ENCODE measurements at places on chromosomes 6 and 20.

- DNase-seq: no peak
Observed at GRCh38 chr6:75770844-75771243, 21.8 kb downstream of the MYO6 start.

DNA sequence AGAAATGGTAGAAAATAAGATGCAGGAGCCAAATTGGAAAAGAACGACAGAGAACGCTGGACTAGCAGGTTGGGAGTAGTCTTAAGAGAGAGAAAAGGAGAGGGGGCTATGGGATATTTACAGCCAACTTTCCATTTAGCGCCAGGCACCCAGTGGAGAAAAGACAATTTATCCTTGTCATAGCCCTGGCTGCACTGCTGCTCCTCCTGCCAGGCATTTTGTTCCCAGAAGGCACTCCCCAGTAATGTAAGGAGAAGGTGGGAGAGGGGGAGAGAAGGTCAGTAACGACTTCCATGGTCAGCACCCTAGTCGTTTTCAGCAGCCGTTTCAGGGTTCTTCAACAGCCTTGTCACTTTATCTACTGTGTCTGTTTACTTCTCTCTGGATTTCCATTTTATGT, 159.0 kb downstream of the TRMT11 start:
- DNase-seq: no peak

- DNase-seq: no peak
Observed at GRCh38 chr6:52157301-52157941, 28.8 kb upstream of the IL17A start.

DNA sequence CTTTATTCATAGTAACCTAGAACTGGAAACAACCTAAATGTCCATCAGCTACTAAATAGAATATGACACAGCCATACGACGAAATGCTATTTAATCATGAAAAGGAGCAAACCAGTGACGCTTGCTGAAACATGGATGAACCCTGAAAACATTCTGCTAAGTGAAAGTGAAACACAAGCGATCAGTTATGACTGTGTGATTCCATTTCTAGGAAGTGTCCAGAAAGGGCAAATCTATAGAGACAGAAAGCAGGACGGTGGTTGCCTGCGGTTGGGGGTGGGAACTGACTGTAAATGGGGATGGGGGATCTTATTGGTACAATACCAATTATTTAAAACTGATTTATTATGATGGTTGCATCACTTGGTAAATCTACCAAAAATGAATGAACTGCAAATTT, 126.8 kb downstream of the IPCEF1 start:
- DNase-seq: peak; percentile 32

DNA sequence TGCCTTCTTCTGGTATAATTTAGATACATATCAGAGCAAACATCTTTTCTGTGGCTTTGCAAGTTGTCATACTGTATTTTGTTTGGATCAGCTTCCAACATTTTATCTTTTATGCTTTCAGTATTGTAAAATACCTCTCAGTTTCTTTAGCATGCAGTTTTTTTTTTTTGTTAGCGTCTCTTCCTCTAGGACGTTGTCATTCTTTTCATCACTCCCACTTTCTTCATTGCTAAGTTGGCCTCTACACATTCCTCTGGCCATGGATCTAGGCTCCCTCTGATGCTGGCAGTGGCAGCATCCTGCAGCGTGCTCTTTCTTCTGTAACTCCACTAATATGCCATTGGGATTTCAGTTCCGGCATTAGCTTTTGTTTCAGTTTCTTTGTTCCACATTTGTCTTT, 21.7 kb downstream of the RPRD1B start:
- DNase-seq: no peak

DNA sequence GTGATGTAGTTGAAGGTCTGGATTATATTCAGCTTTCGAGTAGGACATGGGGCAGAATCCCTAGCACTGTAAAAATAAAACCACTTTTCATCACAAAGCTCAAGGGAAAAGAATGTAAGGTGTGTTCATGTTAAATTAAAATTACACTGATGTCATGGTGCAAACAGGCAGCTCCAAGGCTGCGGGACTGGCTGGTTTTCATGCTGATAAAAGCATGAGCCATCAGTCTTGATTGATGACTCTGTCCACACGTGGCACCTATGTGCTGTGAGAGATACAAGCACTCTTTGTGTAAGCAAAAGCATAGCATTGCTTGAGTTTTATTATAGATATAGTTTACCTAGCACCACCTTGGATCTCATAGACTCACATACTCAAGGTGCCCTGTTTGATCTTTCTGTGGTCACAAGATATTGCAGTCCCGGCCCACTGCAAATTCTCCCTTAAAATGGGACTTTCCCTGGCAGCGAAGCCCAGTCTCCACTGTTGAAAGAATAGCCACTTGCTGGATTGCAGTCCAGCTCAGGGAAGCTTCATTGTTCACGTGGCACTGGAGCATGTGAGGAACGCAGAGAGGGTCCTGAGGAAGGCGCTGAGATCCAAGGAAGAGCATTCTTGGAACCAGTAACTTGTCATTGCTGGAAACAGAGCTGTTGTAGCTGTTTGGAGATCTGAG, 90.6 kb downstream of the TIAM2 start:
- DNase-seq: no peak

DNA sequence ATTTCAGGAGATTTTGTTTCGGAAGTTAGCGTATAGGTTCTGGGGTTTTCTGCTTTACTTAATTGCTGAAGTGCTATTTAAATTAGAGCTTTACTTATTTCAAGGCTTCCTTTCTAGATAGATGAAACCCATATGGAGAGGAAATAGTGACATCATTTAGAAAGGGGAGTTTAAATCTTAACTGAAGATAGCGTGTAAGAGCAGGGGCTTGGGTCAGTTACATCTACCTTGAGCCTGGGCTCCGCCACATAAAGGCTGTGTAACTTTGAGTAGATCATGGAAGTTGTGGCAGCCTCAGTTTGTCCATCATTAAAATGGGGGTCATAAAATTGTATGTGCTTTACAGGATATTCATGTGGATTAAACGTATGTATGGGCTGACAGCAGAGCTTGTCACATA, 4.7 kb downstream of the CDS2 start:
- no peak for DNase-seq

GRCh38 chr20:21111416-21111815, 5.3 kb upstream of the LINC00237 start:
- no peak for DNase-seq

GRCh38 chr6:95501032-95501904, 76.1 kb upstream of the MANEA start:
- no peak for DNase-seq

- DNase-seq: no peak
Observed at GRCh38 chr6:158313989-158314388, 1.7 kb downstream of the TULP4 start.

DNA sequence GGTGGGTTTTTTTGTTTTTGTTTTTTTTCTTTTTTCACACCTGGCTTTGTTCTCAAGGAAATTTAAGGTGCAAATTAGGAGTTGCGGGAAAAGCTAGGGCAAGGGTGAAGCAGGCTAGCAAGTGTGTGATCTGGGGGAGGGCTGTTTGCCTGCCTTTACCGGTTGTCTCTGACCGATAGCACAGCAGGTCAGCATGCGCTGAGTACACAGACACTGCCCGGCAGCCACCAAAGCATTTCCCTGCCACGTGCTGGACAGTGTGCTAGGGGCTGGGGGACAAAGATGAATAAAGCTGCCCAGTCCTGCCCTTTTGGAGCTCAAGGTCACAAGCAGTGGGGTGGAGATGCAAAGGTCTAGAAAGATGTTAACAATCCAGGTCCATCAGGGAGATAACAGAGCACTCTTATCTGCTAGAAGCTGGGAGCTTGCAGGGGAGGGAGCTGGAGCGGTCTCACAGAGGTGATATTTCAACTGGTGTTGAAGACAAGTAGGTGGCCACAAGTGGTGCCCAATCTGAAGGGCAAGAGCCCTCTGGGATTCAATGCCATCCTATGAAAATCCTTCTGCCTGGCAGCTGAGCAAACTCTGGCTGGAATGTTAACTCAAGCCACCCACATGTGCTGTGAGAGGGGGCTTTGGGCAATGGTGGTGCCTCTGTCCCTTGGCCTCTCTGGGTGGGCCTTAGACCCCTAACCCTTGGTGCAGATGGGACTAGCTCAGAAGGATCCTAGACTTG, 24.5 kb downstream of the TTBK1 start:
- DNase-seq: no peak

DNA sequence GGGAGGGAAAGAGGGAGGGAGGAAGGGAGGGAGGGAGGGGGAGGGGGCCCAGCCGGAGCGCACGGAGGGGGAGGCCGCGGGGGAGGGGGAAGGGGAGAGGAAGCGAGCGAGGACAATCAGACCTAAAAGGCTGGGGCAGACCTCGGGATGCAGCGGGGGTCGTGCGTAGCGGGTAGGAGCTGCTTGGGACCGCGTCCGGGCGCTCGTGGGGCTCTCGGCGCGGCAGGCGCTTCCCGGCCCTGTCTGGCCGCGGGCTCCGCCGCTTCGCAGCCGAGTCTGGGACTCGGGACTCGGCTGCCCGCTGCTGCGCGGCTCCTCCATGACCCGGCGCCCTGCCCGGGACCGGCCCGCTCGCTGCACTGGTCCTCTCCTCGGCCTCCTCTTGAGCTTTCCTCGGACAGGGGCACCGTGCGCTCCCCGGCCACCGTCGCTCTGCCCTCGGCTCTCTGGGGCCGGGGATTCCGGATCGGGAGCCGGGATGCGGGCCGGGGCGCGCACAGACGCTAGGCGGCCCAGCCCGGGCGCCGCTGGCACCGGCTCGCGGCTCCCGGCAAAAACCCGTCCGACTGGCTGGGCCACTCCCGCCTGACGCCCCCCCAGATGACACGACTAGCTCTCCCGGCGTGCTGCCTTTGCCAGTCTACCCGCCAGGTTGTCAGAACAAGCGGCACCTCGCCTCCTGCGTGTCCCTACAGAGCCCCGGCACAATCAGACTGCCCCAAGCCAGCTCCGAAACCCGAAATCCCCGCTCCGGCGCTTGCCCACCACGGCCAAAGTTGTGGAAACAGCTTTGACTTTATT, 2.2 kb downstream of the TFAP2A start:
- no peak for DNase-seq

DNA sequence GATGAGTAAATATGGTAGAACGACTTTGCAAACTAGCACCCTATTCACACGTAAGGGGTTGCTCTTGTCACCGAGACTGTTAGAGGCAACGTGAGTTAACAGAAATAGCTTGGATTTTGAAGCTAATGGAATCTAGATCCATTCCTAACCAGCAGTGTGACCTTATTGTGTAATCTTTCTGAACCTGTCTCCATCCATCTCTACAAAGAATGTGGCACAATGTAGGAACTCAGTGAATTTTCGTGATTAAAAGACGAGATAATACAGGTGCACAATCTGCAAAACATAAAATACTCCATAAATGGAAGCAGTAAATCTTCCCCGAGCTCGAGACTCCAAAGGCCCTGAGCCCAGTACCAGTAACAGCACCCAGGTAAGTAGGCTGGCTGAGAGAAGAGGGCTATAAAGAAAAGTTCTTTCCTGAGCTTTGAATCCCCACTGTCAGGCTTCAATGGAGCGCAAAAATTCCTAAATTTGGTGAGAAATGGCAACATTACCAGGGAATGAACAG, 801 bp upstream of the KIFC1 start:
- DNase-seq: no peak

- no peak for DNase-seq
Observed at GRCh38 chr6:32522302-32523047, 7.6 kb downstream of the HLA-DRB5 start.

Data from stimulated activated CD8-positive, alpha-beta memory T cell treated with anti-CD3 and anti-CD28 coated beads, Interleukin-7, amount 100 ng/mL, for 24 hours (primary cell).